ENCODE measurements at places on chromosomes 5 and 9.

GRCh38 chr5:4204276-4205141 is 608.9 kb downstream of the IRX1 start:
- no peak for DNase-seq

- no peak for DNase-seq
These were observed 15.3 kb downstream of the GABRA1 start for GRCh38 chr5:161863259-161863658.

DNA sequence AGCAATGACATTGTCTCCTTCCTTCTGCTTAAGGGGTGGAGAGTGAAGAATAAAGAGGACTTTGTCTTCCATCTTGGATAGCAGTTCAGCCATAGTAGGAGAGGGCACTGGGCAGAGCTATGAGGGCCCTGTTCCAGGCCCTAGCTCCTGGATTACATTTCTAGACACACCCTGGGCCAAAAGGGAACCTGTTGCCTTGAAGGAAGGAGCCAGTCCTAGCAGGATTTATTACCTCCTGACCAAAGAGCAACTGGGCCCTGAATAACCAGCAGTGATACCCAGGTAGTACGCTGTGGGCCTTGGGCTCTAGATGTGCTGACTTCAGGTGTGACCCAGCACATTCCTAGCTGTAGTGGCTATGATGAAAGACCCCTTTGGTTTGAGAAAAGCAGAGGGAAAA is 95.8 kb downstream of the RMI1 start:
- no peak for DNase-seq

DNA sequence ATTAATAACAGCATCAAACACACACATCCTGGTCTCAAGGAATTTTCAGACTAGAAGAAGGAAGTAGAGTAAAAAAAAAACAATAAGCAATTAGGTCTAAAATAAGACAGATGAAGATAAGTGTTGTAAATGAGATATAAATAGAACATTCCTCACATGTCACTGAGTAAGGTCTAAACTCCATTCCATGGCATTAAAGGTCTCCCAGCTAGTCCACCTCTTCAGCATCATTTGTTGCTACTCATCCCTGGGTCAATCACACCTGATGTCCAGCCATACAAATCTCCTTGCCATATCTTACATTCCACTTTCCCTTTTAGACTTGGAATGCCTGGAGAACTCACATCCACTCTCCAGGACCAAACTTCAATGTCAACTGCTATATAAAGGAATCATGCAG is 214.1 kb upstream of the KLF4 start:
- DNase-seq, result no peak

DNA sequence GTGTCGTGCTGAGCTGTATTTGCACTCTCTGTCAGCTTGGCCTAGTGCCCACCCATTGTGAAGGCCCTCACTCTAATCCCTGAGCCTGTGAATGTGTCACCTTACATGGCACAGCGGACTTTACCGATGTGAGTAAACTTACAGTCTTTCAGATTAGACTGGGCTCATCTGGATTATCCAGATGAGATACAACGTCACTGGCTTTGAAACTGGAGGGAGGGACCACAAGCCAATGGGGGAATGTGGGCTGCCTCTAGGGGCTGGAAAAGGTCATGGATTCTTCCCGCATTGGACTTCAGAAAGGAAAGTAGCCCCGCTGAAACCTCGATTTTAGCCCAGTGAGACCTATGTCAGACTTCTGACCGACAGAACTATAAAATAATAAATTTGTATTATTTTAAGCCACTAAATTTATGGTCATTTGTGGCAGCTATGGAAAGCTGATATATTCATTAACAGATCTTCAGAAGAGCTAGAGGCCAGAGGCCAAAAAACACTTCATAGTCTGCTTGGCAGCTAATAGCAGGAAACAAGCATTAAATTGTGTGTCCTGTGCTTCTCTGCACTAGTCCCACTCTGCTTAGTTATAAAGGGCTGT is 139.0 kb upstream of the GAS1 start:
- DNase-seq, result no peak
